Activated CD4-positive, alpha-beta T cell treated with anti-CD3 and anti-CD28 coated beads for 24 hours (primary cell): ENCODE measurements at places on chromosomes 1 and 21.

DNA sequence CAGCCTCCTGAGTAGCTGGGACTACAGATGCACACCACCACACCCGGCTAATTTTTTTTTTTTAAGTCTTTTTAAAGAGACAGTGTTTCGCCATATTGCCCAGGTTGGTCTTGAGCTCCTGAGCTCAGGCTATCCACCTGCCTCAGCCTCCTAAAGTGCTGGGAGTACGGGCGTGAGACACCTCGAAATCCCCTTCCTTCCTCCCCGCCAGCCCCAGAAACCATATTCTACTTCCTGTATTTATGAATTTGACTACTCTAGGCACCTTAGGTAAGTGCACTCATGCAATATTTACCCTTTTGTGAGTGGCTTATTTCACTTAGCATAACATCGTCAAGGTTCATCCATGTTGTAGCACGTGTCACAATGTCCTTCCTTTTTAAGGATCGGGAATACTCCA lies 6.9 kb upstream of the LRP8 start:
- DNase-seq, result no peak

- no peak for DNase-seq
Measured at GRCh38 chr21:16113052-16113715, 383.4 kb downstream of the USP25 start.

- DNase-seq, result no peak
Measured at GRCh38 chr1:45026446-45026845, 14.4 kb downstream of the UROD start.

DNA sequence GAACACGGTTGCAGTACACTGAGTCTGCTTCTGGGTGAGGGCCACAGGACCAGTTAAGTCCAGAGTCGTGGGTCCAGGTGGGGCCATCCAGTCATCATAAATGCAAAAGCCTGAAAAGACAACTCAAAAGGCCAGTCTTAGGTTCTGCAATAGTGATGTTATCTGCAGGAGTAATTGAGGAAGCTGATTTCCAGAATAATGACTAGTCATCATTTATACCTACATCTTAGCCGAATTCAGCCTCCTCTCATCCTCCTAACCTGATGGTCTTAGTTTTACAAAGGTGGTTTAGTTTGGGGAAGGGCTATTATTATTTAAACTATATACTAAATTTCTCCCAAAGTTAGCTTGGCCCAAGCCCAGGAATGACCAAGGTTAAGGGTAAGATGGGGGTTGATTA lies 23.5 kb upstream of the SLC5A9 start:
- DNase-seq, result no peak

DNA sequence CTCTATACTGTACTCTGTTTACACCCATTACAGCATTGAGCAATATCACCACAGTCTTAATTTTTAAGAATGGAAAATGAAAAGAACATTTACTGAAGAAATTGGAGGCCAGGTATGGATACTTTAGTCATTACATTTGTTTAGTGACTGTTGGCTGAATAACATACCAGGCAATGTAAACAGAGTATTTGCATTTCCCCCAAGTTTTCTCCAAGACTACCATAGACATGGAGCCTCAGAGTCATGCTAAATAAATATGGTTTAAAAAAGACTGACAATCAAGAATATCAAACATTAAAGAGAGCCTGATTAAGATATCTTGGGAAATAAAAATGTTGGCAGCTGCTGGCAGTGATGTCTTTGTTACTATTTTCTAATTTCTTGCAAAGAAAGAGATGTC lies 136.9 kb upstream of the ADAMTS5 start:
- DNase-seq, result no peak

DNA sequence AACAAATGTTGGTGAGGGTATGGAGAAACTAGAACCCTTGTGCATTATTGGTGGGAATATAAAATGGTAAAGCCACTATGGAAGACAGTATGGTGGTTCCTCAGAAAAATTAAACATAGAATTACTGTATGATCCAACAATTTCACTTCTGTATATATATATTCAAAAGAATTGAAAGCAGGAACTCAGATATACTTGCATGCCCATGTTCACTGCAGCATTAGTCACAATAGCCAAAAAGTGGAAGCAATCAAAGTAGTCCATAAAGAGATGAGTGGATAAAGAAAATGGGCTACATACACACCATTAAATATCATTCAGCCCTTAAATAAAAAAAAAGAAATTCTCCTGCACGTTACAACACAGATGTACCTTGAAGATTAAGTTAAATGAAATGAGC lies 34.1 kb downstream of the ABL2 start:
- no peak for DNase-seq

GRCh38 chr1:71269818-71270217 lies 189.0 kb upstream of the ZRANB2 start:
- DNase-seq, result no peak

DNA sequence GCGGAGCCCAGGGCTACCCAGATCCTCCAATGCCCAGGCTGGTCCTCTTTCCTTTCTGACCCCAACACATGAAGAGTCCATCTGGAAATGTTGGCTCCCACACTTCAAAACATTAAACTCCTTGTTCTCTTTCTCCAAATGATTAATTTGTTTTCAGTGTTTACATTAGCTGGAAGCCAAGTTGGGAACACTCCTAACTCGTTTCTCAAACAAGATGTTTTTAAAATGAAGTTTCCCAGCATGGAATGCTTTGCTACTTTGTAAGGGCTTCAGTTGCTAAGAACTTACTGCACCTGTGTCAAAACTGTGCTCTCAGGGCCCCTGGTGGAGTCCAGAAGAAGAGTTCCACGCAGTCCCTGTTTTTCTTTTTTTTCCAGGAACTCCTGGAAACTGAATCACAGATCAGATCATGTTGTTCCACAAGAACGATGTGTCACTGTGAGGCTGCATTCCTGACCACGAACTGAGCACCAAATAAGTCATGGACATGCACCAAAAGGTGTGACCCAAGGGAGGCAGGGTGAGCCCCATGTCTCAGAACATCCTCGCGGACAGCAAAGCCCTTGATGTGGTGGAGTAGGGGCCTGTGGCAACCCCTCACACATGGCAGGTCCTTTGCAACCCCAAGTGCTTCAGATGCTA lies 257.3 kb downstream of the KCNJ6 start:
- no peak for DNase-seq

DNA sequence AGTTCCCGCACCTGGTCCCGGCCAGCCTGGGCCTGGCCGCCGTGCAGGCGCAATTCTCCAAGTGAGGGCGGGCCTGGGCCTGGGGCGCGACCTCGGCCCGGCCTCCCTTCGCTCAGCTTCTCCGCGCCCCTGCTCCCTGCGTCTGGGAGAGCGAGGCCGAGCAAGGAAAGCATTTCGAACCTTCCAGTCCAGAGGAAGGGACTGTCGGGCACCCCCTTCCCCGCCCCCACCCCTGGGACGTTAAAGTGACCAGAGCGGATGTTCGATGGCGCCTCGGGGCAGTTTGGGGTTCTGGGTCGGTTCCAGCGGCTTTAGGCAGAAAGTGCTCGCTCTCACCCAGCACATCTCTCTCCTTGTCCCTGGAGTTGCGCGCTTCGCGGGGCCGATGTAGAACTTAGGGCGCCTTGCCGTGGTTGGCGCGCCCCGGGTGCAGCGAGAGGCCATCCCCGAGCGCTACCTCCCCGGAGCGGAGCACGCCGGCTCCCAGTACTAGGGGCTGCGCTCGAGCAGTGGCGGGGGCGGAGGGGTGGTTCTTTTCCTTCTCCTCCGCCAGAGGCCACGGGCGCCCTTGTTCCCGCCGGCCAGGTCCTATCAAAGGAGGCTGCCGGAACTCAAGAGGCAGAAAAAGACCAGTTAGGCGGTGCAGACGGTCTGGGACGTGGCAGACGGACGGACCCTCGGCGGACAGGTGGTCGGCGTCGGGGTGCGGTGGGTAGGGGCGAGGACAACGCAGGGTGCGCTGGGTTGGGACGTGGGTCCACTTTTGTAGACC lies 1.2 kb downstream of the OLIG1 start:
- DNase-seq, result no peak

DNA sequence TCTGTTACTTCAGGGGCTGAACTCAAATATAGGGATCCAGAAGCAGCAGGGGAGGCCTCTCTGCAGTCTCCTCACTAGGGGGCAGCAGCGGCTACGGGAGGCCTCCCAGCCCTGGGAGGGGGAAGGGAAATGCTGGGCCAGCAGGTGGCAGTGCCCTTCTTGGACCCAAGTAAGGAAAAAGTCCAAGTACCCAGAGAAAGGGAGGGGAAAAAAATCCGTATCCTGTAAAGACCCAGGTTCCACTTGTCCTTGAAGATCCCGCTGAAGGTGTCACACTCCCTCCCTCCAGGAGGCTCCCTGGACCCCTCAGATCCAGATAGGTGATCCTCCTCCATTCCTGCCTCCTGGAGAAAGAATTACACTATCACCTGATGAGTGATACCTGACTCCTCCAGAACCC lies 14.1 kb upstream of the NUAK2 start:
- DNase-seq, result peak; percentile 72

DNA sequence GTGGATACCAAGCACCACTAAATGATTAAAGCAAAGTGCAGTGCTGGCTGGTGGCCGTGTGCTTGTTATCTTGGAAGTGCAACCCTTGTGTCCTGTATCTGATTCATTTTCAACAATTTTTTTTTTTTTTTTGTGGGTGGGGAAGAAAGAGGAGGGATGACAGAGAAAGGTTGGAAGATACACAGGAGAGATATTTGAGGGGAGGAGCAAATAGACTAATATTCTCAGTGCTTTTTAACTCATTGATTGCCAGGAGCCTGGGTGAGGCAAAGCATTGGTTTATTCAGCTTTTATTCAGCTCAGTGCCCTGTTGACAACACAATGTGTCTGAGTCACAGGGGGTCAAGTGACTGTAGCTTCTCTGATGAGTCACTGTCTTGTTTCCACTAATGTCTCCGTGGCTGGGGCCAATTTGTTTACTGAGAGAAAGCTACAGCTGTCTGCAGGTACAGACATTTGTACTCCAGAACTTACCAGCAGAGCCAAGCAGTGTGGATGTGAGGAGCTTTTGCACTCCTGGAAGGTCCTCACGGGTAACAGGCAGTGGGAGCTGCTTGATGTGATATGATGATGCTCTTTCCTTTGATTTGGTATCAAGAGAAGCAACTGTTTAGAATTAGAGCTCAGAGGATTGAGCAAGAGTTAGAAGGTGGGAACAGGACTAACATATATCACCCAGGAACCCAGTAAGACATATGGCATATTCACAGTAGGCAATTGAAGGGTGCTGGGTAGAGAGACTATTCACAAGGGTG lies 23.6 kb upstream of the DNM3 start:
- peak; percentile 27 for DNase-seq

DNA sequence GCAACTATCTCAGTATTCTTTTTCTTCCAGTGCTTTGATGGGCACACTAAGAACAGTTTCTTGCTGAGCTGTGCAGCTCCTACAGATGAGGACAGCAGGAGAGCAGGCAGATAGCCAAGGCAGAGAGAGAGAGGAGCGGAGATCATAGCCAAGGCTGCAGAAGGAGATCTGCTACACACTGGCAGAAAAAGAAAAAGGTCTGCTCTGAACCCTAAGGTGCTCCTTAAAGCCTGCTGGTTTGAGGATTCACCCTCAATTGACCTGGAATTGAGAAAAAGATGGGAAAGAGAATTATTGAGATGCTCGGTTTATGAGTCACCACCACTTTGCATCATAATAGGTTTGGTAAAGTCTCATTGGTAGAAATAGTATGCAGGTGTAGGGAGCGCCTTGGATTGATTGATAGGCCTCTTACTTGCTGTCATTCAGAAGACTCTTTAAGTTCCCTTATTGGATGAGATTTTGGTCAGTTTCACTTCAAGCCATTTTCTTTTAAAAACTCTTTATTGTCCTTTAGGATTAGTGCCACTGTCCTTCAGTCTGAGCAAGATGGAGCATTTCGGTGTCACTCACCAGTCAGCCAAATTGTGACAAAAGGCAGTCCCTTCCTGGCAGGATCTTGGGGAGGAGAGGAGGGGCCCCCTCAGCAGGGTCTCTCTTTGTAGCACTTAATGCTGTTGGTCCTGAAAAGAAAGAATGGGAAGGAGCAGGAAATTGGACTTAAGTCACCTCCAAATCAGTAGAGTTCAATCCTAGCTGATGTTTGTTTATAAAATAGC lies 685.0 kb downstream of the ADGRL2 start:
- DNase-seq, result no peak

GRCh38 chr1:6024376-6024775 lies 21.3 kb upstream of the KCNAB2 start:
- DNase-seq, result no peak

GRCh38 chr1:12272770-12273169 lies 42.9 kb downstream of the VPS13D start:
- DNase-seq, result no peak

- no peak for DNase-seq
Measured at GRCh38 chr1:186409091-186409490, 33.5 kb downstream of the ODR4 start.

- peak; percentile 38 for DNase-seq
Measured at GRCh38 chr1:6108937-6109614, 63.4 kb downstream of the KCNAB2 start.

DNA sequence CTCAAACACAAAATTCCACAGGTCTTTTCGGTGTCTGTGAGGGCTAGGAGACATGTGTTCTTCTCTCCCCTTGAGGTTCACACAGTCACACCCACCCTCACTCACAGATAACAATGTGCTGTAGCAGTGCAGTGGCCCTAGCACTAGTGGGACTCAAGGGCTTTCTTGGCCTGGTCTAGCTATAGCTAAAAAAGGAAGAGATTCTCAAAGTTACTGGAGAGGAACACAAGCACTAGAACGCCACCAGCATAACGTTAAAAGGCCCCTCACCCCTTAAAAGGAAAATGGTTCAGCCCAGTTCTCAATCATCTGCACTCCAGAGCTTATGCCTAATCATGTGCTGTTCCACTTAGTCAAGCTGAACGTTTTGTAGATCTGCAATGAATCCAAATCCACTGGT lies 39.5 kb downstream of the RGS8 start:
- DNase-seq, result no peak

DNA sequence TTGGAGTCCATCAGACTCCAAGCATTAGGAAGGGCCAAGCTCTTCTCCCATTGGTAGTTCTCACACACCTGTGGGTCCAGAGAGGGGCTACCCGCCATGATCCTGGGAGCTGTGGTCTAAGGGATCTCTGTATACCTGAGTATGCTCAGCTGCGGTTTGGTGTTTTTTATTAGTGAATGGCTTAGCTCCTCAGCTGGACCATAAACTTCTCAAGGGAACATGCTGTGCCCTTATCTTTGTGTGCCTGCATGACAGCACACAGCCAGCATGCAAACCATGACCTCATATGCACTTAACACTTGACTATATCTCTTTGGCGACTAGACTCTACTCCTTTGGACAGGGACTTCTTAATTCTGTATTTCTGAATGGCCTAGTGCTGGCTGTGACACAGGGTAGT lies 94.5 kb downstream of the CD58 start:
- no peak for DNase-seq

DNA sequence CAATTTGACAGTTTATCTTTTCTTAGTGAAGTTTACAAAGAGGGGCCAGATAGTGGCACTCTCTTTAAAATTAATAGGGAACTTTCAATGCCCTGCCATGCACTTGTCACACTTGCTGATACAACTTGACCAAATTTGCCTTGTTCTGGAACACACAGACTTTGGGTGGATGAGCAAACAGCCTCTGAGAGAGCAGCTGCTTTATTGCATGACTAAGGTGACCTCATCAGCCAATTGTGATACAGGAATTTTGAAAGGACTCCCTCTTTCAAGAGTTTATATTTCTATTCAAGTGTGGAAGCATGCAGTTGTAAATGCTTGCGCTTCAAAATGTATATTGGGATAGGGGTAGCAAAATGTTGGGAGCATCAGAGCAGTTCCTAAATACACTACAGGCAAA lies 2.1 kb upstream of the RGS1 start:
- no peak for DNase-seq

- no peak for DNase-seq
Measured at GRCh38 chr1:30190511-30191153, 532.8 kb downstream of the MATN1 start.

- DNase-seq, result no peak
Measured at GRCh38 chr1:229938551-229938950, 128.5 kb upstream of the GALNT2 start.
